Activated naive CD4-positive, alpha-beta T cell treated with anti-CD3 and anti-CD28 coated beads, Interleukin-2, amount 50 U/mL, for 16 hours (primary cell): ENCODE measurements at places on chromosomes 5 and 9.

DNA sequence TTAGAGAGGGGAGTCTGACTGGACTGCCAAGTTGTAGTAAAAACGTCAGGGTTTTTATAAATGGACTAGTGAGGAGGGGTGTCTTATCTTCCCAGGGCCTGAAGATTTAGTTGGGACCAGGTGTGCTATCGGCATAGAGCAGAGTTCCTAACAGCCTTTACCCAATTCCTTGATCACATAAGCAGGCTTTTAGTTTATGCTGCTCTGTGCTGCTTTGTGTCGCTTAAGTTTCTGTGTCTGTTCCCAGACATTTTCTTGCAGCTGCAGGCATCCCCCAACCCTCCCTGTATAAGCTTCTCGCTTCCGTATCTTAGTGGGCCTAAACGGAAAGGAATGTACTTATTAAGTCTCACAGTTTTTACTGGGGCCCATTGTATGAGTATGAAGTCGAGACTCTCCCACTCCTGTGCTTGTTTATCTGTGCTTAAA lies 2.6 kb upstream of the SMC5 start:
- DNase-seq, result no peak

GRCh38 chr5:157917899-157918809 lies 59.2 kb upstream of the CLINT1 start:
- peak; percentile 64 for DNase-seq

DNA sequence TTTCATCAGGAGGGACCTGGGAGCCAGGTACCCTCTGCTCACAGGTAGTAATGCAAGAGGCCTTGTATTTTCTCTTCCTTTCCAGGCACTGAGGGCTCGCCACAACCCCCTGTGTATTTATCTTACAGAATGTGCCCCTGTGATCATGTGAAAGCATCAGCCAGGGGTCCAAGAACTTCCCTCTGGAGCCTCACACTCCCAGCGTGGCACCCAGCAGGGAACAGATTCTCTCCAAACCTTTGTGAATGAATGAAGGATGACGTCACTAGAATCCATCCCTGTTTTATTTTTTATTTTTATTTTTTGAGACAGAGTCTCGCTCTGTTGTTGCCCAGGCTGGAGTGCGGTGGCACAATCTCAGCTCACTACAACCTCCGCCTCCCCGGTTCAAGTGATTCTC lies 107.3 kb upstream of the IER5L start:
- no peak for DNase-seq

DNA sequence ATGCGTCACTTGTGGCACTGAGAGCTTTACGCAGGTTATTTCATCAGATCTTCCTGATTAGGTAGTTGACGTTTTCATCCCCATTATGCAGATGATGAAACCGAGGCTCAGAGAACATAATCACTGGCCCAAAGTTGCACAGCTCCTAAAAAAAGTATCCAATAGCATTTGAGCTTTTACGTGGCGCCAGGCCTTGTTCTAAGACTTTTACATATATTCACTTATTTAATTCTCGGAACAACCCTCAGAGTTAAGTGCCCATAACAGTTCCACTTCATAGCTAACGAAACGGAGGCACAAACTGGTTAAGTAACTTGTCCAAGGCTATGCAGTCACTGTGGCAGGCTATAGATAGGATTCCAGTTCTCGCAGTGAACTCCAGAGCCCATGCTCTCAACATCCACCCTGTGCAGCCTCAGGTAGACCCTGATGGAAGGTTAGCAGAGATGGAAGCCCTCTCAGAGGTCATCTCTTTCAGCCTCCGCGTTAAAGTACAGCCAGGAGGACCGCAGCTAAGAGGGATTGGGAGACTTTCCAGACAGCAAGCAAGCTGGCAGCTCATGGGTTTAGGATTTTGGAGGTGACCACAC lies 39.3 kb downstream of the AMBP start:
- DNase-seq, result no peak

DNA sequence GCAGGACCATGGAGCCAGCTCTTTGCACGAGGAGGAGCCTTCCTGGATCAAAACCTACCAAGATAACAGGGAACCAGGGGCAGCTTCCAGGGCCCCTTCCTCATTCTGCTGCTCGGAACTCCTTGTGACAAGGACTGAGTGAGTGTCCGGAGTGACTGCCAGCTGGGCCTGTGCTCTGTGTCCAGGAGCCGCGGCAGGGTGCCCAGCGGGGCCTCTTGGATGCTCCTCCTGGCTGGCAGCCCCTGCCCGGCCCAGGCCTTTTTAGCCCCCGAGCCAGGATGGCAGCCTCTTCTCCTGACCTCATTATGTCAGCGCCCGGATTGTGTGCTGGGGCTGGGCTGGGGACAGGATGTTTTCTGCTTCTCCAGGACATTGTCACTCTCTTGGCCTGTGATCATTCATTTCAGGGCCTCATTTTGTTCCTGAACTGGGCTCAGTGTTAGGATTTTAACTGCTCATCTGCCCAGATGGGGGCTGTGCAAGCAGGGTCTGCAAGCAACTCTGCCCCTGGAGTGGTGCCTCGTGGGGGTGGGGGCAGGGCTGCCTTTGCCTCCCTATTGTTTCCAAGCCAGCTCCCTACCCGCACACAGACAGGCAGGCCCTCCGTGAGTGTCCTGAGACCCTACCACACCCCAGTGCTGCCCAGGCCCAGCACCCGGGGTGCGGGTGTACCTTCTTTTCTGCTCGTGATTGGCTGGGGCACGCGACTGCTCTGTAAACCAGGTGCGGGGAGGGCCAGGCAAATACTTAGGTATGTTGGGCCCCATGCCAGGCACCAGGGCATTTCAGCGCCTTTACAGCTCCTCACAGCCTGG lies 161.6 kb downstream of the COL23A1 start:
- DNase-seq, result no peak

DNA sequence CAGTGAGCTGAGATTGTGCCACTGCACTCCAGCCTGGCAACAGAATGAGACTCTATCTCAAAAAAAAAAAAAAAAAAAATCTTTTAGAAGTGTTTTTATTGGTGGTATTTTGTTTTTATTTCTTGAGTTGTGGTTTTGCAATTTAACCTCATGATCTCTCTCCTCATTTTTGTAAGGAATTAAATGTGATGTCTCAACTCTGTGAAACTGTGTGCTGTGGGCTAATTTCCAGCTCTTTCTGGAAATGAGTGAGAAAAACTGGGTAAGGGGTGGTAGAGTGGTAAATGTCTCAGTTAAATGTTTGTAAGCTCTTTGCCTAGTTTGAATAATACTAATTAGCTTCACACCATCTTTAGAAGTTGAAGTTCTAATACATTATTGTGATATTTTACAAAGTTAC lies 29.0 kb downstream of the ACO1 start:
- no peak for DNase-seq

GRCh38 chr9:86519066-86519615 lies 164.9 kb upstream of the TUT7 start:
- DNase-seq, result no peak

- no peak for DNase-seq
Measured at GRCh38 chr9:18014556-18014955, 435.7 kb downstream of the SH3GL2 start.

GRCh38 chr9:94948567-94949235 lies 222.2 kb downstream of the AOPEP start:
- no peak for DNase-seq

GRCh38 chr5:169945831-169946261 lies 34.4 kb downstream of the INSYN2B start:
- no peak for DNase-seq

- peak; percentile 24 for DNase-seq
Measured at GRCh38 chr5:111070272-111071134, 1.0 kb upstream of the TSLP start.

DNA sequence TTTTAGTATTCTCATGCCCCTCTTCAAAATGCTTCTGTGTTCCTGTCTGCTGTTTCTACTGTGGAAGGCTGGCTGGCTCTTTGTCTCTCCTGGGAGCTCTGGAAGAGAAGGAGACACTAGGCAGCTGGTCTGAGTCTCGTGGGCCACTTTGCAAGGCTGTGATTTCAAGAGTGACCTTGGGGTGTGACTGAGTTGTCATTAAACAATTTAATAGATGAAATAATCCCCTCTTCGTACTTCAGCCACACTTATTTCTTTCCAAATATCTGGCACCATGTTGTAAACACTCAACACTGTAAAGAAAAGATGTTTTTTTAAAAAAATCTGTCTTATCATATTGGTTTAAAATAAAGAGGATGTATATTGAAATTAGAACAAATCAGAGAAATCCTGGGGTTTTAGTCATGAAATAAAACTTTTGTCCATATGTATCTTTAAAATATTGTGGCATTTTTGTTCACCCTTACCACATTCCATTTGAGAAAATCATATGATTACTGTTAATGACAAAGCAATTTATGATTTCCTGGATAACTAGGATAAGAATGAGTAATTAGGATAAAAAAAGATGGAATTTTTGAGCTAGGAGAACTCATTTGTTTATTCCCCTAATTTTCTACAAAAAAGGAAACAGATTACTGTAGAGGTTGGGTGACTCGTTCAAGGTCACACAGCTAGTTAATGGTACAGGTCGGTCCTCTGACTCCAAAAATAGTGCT lies 200.8 kb downstream of the MAT2B start:
- DNase-seq, result no peak

DNA sequence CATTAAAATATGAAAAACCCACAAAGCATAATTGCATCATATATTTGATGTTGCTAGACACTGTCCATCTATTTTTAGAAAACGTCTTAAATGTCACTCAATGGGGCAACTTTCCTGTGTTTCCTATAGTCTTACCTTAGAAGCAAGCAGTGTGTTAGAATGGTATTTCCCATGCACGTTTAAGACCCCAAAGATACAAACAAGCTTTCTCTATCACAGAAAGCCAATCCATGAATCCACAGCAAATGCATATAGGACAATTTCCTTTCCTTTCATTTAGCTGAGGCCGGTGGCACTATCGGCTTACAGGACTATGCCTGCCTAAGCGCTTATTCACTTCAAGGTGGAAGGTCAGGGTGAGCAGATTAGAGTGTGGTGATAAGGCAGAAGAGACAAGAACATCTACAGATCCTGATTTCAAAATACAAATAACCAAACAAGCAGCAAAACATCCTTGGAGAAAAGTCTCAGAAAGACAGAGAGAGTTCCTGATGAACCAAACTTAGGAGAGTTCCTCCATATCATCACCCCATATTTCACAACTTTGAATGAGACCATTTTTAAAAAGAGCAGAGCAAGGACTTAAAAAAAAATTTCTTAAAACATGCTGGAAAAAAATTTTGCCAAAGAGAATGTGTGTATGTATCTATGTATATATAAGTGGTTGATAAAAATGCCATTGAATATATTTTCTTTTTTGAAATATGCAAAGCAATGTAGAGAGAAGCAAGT lies 57.2 kb downstream of the MEF2C start:
- no peak for DNase-seq

- DNase-seq, result no peak
Measured at GRCh38 chr5:168312606-168313295, 21.3 kb downstream of the WWC1 start.

GRCh38 chr9:34086864-34087263 lies 38.2 kb upstream of the UBAP2 start:
- DNase-seq, result no peak

DNA sequence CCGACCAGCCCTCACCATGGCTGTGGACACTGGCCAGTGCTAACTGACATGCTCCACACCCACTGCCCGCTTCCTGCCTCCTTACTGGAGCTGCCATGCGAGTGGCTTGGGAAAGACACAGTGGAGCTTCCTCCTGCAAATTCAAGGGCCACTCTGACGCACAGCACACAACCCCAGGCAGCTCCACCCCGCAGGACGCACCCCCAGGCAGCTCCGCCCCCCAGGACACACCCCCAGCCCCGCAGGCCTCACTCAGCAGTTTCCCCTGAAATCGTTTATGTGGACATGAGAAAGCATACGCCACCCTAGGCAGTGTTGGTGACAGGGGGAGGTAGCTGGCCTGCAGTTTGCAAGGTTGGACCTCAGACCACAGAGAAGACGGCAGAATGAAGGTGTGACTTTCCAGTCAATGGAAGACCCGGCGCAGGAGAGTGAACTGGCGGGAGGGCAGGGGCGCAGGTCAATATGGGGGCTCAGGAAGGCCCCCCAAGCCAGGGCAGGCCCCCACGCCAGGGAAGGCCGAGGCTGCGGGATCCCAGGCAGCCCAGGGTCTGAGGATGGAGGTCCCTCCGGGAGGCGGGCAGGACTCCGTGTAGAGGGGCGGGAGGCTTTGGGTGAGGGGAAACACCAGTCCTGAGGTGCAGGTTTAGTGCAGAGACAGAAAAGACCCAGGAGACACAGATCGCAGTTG lies 21.6 kb downstream of the LPCAT1 start:
- DNase-seq, result no peak

DNA sequence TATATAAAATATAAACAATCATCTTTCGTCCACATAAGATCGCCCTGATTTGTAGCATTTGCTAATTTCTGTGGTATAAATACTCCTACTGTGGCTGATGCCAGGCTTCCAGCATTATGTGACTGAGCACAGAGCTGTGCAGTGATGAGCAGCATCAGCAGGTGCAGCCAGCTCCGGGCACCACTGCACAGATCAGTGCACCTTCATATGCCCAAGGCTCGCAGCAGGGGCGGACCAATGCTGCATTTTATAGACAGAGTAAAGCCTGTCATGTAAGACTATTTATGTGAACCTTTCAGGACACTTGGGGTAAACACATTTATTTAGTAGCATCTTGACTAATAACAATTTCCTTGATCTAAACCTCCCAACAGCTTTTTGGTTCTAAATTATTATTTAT lies 53.1 kb downstream of the LMNB1 start:
- DNase-seq, result no peak

GRCh38 chr9:105154723-105155191 lies 89.7 kb upstream of the SLC44A1 start:
- no peak for DNase-seq

DNA sequence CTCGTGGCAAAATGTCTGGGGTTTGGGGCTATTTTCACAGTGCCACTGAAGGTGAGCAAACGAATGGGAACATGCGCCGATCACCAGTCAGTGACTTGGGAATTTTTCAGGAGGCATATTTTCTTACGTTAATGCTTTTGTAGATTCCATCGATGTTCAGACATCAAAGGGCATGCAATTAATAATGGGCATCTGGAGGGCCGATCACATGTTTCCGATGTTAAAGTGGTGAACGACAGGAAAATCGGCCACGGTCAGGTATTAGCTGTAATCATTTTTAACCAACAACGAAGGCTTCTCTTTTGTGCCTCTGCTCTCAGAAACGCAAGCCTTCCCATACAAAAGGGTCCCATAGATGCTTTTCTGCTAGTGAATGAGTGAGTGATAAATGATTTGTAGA lies 155.0 kb upstream of the PITX1 start:
- DNase-seq, result no peak

DNA sequence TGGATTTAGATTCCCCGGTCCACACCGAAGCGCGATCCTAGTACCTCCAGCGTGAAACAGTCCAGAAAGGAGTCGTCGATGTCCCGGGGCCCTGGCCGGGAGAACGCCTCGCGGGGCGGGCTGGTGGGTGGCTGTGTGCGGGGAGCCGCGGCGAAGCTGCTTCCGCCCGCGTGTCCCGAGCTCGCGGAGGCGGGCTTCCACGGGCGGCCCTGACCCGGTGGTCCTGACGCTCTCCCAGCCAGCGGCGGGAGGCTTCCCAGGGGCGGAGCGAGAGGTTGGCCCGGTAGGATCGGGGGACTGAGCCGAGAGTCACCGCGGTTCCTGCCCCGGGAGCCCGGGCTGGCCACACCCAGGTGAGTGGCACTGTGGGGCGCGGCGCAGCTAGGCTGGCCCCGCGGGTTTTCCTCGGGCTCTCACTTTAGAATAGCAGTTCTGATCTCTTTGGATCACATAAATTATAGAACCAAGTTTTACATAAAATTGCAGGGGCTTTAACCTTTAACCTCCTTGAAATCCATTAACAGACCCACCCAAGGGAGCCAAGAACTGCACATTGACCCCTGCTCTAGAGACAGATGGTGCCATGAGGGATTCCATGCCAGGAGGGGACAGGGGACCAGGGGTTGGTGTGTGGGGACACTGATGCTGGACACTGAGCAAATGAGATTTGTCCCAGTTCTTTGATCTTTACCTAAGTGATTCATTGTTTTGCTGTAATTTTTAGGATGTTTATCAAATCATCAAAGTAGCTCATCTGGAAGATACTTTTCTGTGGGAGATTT lies 29.2 kb upstream of the IL31RA start:
- DNase-seq, result peak; percentile 18
